ENCODE measurements at places on chromosomes 16 and 17. TPM values are rescaled to one million over a fixed set of nuclear protein-coding genes. Genes with fewer than 3 reads are reported as not detected.
A peak's percentile ranks its signal among the peaks of the same experiment; 100 is the strongest.

GRCh38 chr17:39147221-39148185 lies 3.9 kb downstream of the PLXDC1 start:
- DNase-seq = no peak

DNA sequence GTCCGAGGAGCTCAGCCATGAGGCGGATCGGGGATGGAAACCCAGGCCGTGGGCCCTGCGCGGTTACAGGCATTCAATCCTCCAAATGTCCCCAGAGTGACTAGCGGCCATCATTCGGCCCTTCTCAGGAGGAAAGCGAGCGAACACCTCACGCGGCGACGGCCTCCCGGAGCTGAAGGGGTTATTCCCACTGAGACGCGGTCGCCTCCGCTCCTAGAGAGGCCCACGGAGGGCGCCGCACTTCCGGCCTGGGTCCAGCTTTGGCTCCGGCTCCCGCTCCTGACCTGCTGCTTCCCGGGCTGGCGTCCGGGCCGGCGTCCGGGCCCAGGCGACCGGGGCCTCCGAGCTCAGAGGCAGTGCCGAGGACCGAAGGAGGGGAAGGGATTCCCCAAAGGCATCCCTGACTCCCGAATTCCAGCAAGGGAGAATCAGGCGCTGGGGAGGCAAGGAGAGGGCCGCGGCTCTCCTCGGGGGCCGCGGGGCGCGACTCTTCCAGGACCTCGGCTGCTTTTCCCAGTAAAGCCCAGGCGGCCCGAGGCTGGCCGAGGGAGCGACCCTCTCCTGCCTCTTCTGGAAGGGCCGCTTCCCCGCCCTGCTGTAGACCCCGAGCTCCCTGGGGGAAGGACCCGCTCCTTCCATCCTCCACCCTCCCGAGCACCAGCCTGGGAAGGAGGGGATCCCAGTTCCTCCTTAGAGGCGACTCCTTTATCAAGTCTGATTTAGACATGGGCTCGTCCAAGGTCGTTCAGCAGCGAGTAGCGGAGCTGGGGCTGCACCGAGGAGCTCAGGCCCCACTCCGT lies 18.6 kb upstream of the ZNF629 start:
- DNase-seq = peak; percentile 91

Gene SLC13A5
- total RNA-seq = 8.0 TPM

Gene RMI2
- total RNA-seq = 62.3 TPM

GRCh38 chr16:88318521-88318920 lies 64.2 kb upstream of the ZNF469 start:
- DNase-seq = no peak

Gene TSPAN10
- 1.8 TPM for total RNA-seq

DNA sequence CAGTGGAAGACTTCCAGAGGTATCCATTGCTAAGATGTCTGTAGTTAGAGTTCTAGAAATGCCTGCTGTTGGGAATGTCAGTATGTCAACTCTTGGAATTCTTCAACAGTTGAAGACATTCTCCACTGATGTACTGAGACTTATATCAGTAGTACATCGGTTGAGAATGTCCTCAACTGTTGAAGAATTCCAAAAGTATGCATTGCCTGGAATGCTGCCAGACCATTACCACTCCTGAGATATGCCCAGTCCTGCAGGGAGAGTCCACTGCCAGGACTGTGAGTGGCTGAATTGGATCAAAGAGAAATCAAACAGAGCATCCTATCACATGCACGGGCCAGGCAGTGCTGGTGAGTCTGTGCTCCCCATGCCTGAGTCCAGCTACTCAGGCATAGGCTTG lies 42.0 kb downstream of the IL21R start:
- DNase-seq = peak; percentile 8

Gene ELMO3
- 5.6 TPM for total RNA-seq

- DNase-seq = no peak
These were observed 81.0 kb downstream of the MYH11 start for GRCh38 chr16:15775663-15776304.

Gene SPATA32
- not detected for total RNA-seq

- DNase-seq = no peak
These were observed 63.6 kb downstream of the ZNF652 start for GRCh38 chr17:49298371-49298976.

- no peak for DNase-seq
These were observed 57.4 kb downstream of the SYNRG start for GRCh38 chr17:37551788-37552187.

Gene P2RX1
- not detected for total RNA-seq

- peak; percentile 89 for DNase-seq
These were observed 571 bp downstream of the CAVIN1 start for GRCh38 chr17:42422412-42422957.

DNA sequence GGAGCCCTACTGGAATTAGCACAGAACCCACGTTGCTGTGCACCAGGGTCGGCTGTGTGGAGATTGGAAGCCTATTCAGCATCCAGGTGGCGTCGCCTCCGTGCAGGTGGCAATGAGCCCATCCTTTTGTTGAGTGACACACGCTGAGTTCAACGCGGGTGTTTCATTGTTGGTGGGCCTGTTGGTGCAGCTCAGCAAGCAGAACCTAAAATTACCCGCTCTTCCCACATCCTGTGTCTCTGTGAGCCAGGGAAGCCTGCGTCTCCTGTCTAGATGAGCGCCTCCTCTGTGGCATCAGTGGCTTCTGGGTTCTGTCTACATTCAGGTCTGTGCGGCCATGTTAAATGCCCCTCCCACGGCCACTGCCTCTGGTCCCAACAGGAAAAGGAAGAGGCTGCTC lies 14.5 kb downstream of the CD2BP2 start:
- DNase-seq = no peak

- DNase-seq = peak; percentile 71
These were observed 24.0 kb downstream of the LIMD2 start for GRCh38 chr17:63675607-63676546.

DNA sequence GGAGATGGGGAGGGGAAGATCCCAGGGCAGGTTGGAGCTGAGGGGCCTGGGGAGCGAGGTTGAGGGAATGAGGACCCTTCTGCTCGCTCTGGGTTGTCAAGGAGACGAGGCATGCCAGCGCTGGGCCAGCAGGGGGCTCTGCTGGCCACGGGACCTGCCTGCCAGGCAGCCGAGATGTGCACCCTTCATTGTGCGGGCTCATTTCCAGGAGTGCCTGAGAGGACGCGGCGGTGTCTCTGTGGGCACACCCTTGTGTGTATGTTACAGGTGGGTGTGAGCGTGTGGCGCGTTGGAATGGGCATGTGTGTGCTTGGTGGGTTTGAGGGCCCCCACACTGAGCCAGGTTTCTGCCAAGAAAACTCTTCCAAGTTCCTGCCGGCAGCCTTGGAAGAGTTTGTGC lies 15.9 kb downstream of the ARHGAP23 start:
- DNase-seq = peak; percentile 94

DNA sequence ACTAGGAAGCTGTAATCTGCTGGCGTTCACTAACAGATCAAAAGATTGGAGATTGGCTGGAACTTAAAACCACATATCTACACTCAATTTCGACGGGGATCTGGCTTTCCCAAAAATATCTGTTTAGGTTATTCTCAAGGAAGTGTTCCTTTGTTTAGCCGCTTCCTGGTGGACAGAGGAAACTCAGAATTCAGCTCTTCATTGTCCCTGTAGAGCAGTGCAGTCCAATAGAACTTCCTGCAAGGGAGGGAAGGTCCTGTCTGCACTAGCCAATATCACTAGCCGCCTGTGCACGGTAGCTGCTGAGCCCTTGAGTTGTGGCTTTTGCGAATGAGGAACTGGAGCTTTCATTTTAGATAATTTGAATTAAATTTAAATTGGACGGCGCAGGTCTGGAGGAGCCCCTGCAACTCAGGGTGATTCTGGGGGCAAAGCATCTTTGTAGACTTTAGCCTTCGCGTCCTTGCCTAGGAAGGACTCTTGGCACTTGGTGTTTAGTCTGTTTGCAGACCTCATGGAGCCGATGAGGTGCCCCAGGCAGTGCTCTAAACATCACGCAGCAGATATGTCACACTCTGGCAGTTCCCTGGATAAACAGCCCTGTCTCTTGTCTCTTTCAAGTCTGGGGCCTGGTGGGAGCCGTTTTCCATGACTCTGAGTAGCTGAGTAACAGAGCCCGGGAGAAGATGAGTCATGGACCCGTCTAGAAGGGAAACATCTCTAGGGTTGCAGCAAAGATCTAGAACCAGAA lies 122.2 kb downstream of the CCDC182 start:
- DNase-seq = no peak

- DNase-seq = no peak
These were observed 139.2 kb upstream of the HS3ST2 start for GRCh38 chr16:22674832-22675191.

Gene EVPLL
- not detected for total RNA-seq

GRCh38 chr17:29652976-29653375 lies 30.3 kb upstream of the CORO6 start:
- DNase-seq = no peak

Gene SSTR5
- 1.5 TPM for total RNA-seq

DNA sequence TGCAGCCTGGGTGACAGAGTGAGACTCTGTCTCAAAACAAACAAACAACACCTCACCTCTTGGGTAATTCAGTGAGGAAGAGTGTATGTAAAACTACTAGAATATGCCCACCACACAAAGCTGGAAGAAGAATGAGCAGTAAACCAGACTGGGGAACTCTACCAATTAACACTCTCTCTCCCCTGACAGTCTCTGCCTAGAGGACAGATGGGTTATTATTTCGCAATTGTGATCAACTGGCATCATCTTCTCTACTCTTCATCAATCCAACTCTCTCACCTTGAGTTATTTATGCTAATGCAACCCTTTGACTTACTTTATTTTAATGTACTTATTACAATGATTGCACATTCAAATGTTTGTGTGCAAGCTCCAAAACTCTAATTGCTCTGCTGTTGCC lies 205.6 kb downstream of the XYLT1 start:
- DNase-seq = no peak

DNA sequence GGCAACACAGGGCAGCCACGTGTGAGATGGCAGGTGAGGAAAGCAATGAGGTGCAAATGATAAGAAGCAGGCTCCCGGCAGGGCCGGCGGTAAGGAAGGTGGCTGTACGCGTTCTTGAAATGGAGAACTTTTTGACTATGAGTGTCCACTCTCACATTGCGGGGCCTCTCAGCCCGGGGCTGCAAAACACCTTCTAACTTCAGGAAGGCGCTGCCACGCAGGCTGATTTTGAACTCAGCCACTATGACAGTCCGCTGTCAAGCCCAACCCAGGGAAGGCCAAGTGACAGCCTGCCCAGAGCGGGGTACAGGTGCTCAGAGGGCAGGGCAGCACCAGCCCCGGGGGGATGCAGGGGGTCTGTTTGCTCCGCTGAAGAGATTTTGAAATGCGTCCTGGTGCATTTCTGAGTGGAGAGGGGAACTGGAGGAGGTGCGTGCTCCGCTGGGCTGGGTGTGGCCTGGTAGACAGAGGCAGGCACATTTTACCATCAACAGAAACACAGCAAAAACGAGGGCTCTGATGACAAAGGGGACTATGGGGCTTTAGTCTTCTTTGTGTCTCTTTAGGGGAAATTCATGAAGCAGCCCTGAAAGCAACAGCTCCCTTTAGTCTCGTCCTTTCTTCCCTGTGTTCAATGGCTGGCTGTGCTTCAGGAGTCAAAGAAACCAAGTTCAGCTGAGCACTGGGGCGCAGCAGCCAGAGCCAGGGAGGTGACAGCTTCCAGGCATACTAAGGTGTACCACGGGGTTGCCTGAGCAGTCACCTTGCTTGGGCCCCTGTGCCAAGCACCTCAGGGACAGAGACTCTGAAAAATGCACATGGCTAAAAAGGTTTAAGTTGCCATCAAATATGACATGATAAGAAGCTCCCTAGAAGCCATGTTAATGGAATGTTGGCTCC lies 14.6 kb upstream of the SREBF1 start:
- peak; percentile 46 for DNase-seq

DNA sequence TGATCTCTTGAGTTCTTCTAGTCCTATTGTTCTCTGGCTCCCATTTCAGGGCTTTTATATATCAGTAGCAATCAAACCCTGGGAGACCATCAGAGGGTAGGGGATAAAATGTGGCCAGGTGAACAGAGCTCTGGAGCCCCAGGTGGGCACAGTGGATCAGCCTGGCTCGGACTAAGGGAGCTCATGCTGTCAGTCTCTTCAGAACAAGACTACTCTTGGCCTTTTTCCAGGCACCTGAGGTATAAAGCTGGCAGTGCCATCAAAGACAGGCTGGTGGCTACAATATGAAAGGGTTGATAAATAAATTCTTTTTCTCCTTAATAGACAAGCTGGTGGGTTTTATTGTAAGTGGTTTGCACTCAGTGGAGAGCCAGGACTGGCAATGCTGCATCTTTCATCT lies 160.0 kb upstream of the CCL2 start:
- DNase-seq = peak; percentile 24

Gene ENO3
- total RNA-seq = 55.0 TPM

GRCh38 chr16:24737391-24737871 lies 8.0 kb downstream of the TNRC6A start:
- no peak for DNase-seq

DNA sequence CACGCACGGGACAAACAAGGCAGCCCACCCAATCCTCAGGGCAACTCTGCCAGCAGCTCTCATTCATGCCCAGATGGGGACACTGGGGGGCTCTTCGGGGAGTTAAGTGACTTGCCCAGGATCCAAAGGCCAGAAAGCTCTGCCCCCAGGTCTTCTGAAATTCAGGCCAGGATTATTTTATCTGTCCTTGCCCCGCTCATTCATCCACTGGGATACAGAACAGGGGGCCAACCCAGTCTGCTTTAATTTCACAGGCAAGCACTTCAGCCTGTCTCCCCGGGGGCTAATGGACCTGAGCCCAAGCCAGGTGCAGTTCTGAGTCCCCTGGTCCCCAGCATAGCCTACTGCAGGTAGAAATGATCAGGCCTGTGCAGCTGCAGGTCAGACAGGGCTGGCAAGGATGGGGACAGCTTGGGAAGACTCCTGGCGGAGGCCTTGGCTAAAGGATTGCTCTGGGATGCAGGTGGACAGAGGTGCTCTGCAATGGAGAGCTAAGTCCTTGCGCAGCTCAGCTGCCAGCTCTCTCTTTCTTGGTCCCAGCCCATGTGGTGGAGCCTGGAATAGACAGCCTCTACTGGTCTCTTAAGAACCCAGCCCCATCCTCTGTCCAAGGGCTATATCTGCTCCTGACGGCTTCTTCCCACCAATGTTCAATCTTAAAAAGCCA lies 766 bp upstream of the B3GNT9 start:
- DNase-seq = no peak

- peak; percentile 91 for DNase-seq
These were observed 29.5 kb downstream of the SBK1 start for GRCh38 chr16:28321700-28322411.

Gene UNC119
- 44.9 TPM for total RNA-seq

Data from endodermal cell (in vitro differentiated cells).